ENCODE measurements at places on chromosomes 7 and 10. TPM values are rescaled to one million over a fixed set of nuclear protein-coding genes. Genes with fewer than 3 reads are reported as not detected.

The SUN3 gene
- total RNA-seq: not detected

The RAMP3 gene
- 6.2 TPM for total RNA-seq

DNA sequence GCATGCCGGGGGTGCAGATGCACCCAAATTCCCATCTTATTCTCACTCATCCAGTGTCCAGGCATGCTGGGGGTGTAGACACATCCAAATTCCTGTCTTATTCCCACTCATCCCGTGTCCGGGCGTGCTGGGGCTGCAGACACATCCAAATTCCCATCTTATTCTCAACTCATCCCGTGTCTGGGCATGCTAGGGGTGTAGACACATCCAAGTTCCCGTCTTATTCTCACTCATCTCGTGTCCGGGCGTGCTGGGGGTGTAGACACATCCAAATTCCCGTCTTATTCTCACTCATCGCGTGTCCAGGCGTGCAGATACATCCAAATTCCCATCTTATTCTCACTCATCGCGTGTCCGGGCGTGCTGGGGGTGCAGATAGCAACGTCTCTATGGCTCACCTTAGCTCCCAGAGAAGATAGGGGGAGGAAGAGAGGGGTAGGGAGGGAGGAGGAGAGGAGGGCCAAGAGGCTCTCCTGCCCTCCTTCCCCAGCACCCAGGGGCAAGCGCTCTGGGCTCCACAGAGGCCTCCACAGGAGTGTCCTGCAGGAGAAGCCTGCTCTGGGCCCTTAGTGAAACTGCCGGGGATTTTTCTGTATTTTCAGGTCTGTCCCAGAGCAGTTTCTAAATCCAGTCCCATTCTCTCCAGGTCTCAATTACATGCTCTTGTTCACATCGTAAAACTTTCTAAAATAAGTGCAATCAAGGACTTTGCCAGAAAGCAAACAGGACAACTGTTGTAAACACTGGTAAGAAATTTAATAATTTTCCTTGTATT, 210.8 kb downstream of the DIP2C start:
- no peak for DNase-seq

- DNase-seq: no peak
Observed at GRCh38 chr7:106060394-106060920, 51.7 kb downstream of the SYPL1 start.

GRCh38 chr10:80598084-80598798, 60.5 kb downstream of the SH2D4B start:
- DNase-seq: no peak

GRCh38 chr7:85521108-85521694, 334.3 kb upstream of the SEMA3D start:
- no peak for DNase-seq

DNA sequence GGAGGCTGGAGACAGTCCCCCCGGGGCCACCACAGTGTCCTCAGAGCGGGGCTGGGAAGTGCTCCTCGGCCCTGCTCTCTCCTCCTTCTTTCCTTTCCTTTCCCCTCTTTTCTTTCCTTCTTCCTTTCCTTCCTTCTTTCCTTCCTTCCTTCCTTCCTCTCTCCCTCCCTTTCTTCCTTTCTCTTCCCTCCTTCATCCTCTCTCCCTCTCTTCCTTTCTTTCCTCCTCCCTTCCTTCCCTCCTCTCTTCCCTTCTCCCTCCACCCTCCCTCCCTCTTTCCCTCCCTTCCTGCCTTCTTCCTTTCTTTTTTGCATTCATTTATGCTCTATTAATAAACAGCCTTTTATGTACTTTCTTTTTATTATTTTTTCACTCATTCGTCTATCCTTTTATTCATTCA, 127.1 kb upstream of the TCERG1L start:
- no peak for DNase-seq

- no peak for DNase-seq
Observed at GRCh38 chr7:27875061-27875460, 135.1 kb downstream of the TAX1BP1 start.
